Suppressor macrophage treated with lipopolysaccharide for 1 hour (primary cell): ENCODE measurements at places on chromosomes 2 and 18.

DNA sequence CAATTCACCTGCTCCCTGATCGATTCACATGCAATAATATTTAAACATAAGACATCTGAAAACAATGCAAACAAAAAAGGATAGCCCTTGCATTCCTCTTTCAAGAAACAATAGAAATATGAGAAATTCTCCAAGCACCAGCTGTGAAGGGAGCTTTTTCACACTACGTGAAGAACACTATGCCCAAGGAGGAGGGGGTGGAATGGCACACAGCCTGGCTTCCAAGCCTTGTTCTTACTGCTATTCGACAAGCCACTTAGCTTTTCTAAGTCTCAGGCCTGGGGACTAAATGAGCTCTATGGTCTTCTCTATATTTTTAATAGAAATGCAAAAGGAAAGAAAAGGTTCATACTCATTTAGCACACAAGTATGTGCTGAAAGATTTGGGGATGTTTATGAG lies 92.2 kb upstream of the CHRNA1 start:
- DNase-seq = no peak

DNA sequence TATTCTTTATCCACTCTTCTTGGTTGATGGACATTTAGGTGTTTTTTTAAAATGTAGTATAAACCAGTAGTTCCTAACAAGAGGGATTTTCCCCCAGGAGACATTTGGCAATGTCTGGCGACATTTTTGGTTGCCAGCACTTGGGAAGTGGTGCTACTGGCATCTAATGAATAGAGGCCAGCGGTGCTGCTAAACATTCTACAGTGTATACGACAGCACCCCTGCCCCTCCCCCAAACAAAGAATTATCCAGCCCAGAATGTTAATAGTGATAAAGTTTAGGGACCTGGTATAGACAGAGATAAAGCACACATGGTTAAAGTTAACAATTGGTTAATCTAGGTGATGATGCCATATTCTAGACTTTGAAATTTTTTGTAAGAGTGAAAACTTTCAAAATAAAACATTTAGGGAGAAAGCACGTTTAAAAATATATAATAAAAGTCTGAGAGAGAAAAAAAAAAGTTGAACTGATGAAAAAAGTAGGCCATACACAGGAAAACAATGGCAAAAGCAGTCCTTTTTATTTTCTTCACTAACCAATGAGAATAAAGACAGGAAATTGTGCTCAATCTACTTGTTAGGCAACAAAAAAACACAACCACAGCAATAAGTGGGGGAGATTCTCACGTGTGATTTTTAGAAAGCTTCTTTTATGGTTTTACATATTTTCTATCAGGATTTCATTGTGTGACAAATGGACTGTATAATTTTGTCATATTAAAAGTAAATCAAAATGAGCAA lies 14.8 kb downstream of the FBXO48 start:
- DNase-seq = no peak

GRCh38 chr2:238202326-238203093 lies 985 bp downstream of the ILKAP start:
- peak; percentile 22 for DNase-seq

DNA sequence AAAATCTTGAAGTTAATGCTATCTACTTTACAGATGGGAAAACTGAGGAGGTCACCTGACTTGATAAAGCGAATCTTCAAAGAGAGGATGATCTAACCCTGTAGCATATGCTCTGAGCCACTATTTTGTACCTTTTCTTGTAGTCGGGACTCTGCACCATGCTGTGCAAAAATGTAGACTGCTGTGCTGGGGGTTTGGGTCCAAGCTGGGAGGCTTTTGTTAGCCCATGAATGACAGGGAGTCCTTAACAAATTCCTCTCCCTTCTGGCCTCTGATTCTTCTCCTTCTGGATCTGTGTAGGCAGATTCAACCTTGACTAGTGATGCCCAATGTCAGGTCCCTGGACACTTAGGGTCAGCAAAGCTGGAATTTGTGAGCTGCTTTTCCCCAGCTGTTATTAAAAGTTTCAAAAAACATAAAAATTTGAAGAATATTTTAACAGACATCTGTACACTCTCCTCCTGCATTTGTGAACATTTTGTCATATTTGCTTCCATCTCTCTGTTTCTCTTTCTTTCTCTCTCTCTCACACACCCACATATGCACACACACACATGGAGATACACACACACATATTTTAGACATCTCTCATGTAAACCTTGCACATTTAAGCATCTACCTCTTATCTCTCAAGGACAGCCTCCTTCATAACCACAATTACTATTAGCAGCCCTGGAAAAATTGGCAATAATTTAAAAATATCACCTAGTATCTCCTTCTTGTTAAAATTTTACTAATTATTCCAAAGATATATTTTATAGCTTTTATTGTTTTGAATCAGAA lies 335.0 kb upstream of the TRIB2 start:
- no peak for DNase-seq

DNA sequence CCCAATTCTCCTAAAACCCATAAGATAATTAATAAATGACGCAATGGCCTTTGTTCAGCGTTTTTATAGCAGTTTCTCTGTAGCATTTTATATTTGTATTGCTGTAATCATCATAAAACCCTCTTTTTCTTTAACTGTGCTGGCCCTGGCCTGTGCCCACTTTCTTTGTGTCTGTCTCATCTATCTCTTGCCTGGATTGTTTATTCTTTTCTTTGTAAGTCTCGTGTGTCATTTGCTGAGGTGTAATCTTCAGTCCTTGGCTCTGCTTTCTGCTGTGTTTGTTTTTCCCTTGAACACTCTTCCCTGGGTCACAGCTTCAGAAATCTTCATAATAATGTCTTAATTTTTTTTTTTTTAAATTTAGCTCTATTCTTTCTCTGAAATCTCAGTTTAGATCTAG lies 525.8 kb upstream of the LINC00305 start:
- no peak for DNase-seq

- no peak for DNase-seq
These were observed 120.7 kb upstream of the ZC3H15 start for GRCh38 chr2:186365406-186365805.

GRCh38 chr18:79496237-79496977 lies 100.7 kb downstream of the NFATC1 start:
- DNase-seq = no peak

- no peak for DNase-seq
These were observed 6.1 kb upstream of the CCDC102B start for GRCh38 chr18:68791801-68792200.

DNA sequence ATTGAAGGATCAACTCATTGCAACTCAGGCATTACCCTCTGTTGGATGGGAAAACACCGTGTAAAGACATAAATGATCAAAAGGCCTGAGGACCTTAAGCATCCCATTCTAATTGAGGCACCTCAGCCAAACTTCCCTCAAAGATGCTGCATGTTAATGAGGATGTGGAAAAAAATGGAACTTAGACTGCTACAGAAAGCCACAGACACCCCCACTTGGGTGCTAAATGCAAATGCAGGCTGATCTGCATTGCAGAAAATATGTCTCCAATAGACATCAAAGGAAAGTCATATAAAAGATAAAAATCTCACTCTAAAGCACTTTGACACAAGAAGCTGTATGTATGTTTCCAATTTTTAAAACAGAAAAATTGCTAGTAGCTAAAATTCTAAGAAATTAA lies 504.7 kb downstream of the KCNJ3 start:
- no peak for DNase-seq

DNA sequence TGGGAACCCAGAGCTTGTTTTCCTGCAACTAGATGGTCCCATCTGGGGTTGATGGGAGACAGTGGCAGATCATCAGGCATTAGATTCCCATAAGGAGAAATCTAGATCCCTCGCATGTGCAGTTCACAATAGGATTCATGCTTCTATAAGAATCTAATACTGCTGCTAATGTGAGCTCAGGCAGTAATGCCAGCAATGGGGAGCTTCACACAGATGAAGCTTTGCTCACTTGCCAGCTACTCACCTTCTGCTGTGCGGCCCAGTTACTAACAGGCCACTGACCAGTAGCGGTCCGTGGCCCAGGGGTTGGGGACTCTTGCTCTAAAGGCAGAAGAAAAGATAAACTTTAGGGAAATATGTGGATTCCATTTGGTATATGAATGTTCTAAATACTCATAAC lies 192.9 kb downstream of the AFF3 start:
- DNase-seq = no peak
